Globus pallidus (tissue), 1 donor: ENCODE measurements at places on chromosomes 11 and 22.

GRCh38 chr11:128908391-128909246 is 17.5 kb downstream of the KCNJ5 start:
- peak; percentile 40 for DNase-seq

DNA sequence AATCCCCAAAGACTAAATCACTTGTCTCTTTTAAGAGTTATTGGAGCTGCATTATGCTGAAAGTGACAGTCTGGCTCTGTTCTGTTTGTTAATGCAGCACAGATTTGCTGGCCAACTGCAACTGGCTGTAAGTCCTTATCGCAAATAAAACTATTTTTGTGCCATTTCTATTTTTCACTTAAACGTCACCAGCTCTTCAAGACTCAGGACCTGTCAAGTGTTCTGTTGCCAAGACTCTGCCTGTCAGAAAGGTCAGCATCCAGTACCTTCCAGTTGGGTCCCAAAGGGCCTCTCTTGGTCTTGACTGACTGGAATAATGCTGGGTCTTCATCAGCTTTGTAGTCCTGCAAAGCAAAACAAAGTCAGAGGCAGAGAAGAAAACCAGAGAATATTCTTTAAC is 45.6 kb downstream of the PITPNB start:
- peak; percentile 57 for DNase-seq

GRCh38 chr22:40533712-40534378 is 102.7 kb downstream of the MRTFA start:
- peak; percentile 20 for DNase-seq

- DNase-seq = no peak
Measured at GRCh38 chr11:79276736-79277325, 164.0 kb downstream of the TENM4 start.

- no peak for DNase-seq
Measured at GRCh38 chr11:13686776-13687175, 18.3 kb downstream of the FAR1 start.

GRCh38 chr11:102014756-102015155 is 32.5 kb upstream of the CFAP300 start:
- DNase-seq = no peak

DNA sequence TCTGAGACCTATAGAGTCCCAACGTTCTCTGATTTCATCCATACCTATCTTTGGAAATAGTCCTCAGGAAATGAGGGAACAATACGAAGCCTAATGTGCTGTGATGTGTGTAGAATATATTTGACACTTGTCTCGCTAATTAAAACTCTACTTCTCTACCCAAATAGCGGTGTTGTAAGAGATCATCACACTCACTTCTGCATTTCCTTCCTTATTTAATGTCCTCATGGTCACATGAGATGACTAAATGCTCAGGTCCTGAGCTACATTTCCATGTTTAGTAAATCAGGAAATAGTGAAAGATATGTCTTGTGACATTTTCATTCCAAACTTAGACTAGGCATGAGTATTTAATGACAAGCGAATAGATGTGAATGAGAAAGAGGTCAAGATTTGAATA is 112.3 kb downstream of the MAML2 start:
- DNase-seq = peak; percentile 40

DNA sequence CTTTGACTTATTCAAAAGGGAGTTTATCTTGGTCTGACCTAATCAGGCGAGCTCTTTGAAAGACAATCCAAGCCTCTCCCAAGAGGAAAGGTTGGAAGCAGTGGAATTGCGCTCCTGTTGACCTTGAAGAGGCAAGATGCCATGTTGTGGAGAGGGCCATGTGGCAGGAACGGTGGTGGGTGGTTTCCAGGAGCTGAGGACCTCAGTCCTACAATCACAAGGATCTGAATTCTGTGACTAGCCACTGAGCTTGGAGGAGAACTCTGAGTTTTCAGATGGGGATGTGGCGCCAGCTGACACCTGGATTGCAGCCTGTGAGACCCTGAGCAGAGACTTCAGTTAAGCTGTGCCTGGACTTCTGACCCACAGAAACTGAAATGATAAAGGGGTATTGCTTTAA is 6.0 kb upstream of the CBX6 start:
- no peak for DNase-seq

- no peak for DNase-seq
Measured at GRCh38 chr11:37557990-37558389, 960.0 kb upstream of the RAG2 start.

- DNase-seq = no peak
Measured at GRCh38 chr22:19872779-19873137, 18.1 kb upstream of the GNB1L start.

GRCh38 chr11:134358856-134359490 is 27.2 kb downstream of the GLB1L2 start:
- no peak for DNase-seq

- DNase-seq = no peak
Measured at GRCh38 chr11:34719303-34719848, 98.5 kb downstream of the EHF start.

DNA sequence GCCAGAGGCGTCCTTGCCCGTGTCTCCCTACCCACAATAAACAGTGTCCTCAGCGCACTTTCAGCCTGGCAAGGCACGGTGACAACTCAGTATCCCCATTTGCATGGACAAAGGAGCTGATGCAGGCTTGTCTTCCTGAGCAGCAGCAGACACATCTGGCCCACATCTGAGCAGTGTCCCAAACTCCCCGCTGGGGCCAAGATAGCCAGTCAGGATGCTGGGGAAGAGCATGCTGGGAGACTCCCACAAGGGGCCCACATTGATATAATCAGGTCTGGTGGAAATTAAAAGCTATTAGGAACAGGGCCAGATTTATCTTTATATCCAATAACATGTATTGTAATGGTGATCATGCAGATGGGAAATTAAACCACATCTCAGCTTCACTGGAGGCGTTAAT is 24.7 kb downstream of the DSCAML1 start:
- DNase-seq = peak; percentile 50

DNA sequence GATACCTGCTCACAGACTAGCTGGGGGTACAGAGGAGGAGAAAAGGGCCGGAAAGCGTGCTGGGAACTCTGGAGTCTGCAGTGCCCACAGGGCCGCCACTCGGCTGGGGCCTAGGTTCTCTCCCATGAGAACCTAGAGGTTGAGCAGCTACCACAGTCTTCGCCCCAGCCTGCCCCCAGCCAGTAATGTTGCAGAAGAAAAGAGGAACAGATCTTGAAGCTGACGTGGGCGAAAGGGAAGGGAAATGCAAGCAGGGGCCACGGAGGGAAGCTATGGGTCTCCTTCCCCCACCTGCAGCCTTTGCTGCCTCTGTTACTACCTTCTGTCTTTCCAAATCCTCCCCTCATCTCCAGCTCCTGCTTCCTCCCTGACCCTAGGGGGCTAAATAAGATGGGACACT is 28.8 kb upstream of the P2RY2 start:
- DNase-seq = peak; percentile 56

- no peak for DNase-seq
Measured at GRCh38 chr11:78156127-78156844, 16.9 kb upstream of the ALG8 start.

DNA sequence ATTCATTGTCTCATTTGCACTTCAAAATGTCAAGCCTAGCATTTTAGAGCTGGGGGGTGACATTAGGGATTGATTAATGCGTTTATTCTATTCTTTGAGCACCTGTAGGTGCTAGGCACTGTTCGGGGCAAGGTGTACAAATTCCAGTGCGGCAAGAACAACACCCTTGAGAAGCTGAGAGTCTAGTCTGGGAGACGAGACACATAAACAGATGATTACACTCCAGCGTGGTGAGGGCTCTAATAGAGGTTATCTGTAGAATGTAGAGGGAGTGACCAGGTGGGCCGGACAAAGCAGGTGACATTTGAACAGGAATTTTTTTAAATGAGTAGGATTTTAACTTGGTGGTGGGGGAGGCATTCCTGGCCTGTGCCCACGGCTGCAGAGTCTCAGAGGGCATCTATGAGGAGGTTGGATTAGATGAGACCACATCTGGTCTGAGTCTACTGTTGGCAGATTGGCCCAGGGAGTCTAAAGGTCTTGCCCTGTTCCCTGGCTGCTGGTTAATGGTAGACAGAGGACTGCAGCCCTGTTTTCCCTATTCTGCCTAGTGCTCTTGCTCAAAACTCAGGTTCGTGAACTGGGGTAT is 970 bp downstream of the CAT start:
- DNase-seq = no peak

- peak; percentile 38 for DNase-seq
Measured at GRCh38 chr22:22060200-22061084, 77.9 kb upstream of the TOP3B start.

DNA sequence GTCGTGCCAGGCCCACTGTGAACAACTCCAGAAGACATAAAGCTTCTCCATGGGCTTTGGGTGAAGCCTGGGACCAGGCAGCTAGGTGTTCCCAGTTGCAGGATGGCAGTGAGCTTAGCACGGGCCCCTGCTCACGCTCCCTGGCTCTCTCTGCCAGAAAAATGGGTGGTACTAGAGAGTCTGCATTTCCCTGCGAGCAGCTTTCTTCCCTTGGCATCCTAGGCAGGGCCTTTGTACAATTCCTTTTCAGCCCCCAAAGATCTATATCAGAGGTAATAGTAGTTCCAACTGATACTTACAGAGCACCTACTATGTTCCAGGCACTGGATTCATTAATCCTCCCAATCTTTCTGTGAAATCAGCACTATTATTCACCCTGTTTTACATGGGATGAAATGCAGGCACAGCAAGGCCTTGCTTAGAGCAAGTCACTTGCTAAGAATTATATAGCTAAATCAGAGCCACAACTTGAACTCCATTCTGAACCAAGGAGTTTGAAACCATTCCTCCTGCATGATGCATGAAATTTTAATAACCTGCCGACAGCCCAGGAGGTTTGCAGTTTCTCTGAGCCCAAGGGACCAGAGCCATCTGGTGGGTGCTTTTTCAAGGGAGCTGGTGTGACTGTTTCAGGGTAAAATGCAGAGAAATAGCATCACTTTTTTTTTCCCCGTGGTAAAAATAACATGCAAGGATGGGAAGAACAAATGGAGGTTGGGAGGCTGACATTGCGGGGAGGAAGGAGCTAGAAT is 22.7 kb downstream of the NAV2 start:
- no peak for DNase-seq

GRCh38 chr22:37970864-37971263 is 13.5 kb downstream of the SOX10 start:
- no peak for DNase-seq

DNA sequence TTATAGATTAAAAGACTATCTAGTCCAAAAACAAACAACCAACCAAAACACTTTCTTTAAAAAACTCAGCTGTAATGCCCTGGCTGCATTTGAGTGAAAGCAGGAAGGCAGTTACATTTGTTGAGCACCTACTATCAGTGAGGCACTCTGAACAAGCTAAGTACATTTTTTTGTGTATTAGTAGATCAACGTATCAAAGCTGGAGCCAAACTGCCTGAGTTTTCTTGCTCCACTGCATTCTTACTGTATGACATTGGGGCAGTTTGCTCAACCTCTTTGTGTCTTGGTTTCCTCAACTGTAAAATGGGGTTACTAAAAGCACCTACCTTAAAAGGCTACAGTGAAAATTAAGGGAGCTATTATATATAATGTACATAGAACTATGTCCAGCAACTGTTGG is 22.0 kb downstream of the COA4 start:
- no peak for DNase-seq

DNA sequence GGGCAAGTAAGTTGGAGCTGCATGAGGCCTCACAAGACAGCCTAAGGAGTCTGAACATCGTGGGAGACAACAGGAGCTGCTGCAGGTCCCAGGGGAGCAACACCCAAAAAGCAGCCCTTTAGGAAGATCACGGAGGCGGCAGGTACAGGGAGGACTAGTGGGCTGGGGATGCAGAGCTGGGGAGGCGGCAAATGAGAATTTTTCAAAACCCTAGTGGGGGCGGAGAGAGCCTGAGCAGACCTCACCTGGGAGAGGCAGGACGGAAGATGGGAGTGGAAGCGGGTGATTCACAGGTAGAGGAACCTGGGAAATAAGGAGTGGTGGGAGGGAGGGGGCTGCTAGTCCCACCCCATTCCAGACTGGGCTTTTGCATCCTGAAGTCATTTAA is 42.1 kb downstream of the DKK3 start:
- DNase-seq = no peak

DNA sequence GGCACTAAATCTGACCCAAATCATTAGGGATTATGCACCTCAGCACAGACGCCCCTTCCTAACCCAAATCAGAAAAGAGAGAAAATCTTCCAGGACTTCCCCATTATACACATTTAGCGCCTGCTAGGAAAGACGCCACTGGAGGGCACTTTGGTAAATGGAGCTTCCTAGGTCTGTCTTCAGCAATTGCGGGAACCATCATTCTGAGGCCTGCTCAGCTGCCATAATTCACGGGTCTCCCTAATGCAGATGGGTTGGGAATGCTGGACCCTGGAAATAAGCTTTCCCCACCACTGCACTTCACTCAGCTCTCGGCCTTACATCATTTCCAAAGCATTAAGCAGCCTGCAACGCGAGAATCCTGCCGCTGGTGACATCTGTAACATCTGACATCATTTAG is 86.2 kb upstream of the OPCML start:
- DNase-seq = no peak

DNA sequence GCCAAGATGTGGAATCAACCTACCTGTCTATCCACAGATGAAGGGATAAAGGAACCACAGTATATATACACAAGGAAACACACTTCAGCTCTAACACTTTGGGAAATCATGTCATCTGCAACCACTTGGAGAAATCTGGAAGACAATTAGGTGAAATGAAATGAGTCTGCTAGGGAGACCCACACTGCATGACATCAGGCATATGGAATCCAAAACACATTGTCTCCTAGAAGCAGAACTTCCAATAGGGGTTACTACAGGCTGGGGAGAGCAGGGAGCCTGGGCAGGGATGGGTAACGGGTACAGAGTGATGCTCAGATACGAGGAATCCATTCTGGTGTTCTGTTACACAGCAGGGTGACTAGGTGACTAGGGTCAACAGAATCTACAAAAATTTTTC is 18.3 kb downstream of the RGL4 start:
- DNase-seq = no peak

- no peak for DNase-seq
Measured at GRCh38 chr22:29325785-29326315, 10.4 kb upstream of the RASL10A start.

- no peak for DNase-seq
Measured at GRCh38 chr11:24794064-24794463, 297.2 kb downstream of the LUZP2 start.
